ENCODE measurements at places on chromosomes 5 and 9.
A peak's percentile ranks its signal among the peaks of the same experiment; 100 is the strongest.

DNA sequence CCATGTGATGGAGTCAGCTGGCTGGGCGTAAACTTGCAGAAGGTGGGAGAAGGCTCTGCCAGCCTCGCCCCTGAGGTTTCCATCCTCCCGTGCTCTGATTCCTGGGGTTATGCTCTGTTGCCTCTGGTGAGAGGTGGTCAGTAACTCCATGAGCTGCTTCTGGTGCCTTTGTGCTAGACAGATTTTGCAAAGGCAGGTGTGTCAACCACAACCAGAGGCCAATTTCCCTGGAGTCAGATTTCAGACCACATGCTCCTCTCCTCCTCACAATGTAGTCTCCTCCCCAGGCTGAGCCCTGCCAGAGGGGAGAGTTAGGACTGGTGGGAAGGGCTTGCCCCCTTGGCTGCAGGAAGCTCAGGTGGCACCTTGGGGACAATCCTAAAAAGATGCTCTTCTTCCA lies 38.8 kb upstream of the TENT4A start:
- no peak for DNase-seq

DNA sequence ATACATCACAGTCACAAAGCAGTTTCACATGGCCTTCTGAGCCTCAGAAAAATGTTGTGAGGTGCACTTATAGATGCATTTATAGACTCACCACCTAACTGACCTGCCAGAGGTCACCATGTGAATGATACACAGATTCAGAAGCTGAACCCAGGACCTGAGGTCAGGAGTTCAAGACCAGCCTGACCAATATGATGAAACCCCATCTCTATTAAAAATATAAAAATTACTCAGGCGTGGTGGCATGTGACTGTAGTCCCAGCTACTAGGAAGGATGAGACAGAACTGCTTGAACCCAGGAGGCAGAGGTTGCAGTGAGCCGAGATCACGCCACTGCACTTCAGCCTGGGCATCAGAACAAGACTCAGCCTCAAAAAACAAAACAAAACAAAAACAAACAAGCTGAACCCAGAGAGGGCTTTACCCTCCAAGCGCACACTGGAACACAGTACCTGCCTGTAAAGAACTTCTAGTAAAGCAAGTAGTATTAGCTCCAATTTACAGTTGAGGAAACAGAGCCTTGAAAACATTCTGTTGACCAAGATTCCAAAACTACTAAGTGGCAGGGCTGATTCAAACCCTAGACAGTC lies 16.3 kb downstream of the ECPAS start:
- no peak for DNase-seq

GRCh38 chr5:151255621-151256286 lies 2.8 kb downstream of the GM2A start:
- no peak for DNase-seq

DNA sequence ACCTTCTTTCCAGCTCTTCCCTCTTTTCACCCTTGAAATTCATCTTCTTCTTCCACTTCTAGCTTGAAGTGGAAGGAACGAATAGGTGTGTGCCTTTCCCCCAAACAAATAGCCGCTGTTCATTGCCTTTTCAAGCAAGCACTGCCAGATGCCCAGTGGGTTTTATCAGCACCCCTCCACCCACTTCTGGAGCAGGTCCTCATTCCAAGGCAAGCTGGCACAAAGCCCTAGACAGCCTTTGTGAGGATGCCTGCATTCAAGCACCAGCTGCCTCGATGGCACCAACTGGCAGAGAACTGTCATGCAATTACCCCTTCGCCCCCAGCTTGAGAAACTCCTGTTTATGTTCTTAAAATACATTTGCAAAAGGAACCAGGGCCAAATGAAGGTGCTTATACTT lies 36.5 kb downstream of the SERINC5 start:
- DNase-seq = no peak

DNA sequence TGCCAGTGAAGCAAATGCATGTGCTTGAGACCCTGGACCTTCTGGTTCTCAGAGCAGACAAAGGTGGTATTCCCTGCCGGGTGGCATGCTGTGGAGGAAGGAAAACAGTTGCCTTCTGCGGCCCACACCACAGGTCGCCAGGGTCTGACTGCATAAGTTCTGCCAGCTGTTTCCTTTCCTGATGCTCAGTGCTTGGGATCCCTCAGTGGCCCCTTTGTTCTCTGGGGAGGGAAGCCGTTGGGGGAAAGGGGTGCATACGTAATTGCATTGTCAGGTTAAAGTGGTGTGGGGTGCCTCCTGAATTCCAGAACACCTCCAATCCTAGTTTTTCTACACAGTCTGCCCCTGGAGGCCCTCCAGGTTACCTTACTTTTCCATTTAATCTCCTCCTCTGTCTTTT lies 43.1 kb upstream of the SLC2A8 start:
- DNase-seq = no peak

DNA sequence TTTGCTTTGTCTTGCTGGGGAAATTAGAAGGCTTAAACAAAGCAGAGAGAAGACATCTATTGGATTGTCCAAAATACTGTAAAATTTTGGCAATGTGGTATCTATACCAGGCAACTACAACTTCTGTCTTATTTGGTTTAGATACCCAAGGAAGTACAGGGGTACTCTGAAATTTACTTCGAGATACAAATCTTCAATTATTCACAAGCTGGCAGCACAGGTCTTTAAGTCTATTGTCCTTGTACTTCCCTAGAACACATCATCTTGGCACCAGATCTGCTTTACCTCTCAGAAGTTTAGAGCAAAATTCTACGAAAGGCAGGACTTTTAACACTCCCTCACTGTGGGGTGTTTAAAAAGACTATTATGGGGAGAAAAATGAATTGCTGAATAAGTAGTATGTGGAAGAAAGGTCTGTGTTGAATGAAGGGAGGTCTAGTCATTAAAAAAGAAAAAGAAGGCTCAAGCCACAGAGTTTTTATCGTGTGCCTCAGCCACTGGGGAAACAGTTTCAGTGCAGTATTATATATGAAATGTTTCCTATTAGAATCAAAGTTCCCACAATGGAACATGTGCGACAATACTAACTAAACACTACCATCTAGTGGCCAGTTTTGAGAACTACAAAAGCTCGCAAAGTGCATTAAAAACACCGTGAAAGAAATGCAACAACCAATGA lies 93.7 kb downstream of the PDE4D start:
- DNase-seq = peak; percentile 9

DNA sequence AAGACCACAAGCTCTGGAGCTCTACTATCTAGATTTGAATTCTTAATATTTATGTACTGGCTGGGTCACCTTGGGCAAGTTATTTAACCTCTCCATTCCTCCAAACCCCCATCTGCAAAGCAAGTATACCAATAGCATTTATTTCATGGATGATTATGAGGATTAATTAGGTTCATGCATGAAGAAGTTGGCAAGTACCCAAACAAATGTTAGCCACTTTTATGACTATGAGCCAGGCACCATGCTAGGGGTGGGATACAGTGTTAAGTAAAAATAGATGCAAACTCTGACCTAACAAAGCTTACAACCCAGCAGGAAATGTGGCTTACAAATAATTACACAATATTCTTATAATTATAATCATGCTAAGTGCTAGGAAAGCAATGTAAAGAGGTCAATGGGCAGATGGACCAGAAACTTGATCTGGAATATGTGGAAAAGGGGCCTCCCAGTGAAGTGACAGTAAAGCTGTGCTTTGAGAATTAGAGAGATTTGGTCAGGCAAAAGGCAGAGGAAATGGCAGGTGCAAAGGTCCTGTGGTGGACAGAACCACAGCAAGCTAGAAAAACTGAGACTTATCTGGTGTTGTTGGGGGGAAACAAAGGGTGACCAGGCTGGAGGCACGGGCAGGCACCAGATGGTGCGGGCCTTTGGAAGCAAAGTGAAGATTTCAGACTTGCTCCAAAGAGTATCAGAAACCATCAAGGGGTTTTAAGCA lies 525.2 kb upstream of the TRPC7 start:
- no peak for DNase-seq

GRCh38 chr5:122458278-122458872 lies 146.3 kb downstream of the SNCAIP start:
- no peak for DNase-seq

- DNase-seq = no peak
Measured at GRCh38 chr9:123551734-123552133, 195.7 kb downstream of the CRB2 start.

GRCh38 chr5:113354055-113354454 lies 80.7 kb downstream of the TSSK1B start:
- DNase-seq = no peak

Data from effector CD4-positive, alpha-beta T cell (primary cell).